ENCODE measurements at places on chromosomes 13 and 19.

- DNase-seq, result peak; percentile 52
Measured at GRCh38 chr13:23959231-23959862, 62.0 kb upstream of the C1QTNF9B start.

GRCh38 chr13:24083722-24084421 lies 76.6 kb upstream of the SPATA13 start:
- no peak for DNase-seq

GRCh38 chr19:54795758-54796157 lies 7.7 kb upstream of the KIR2DL4 start:
- no peak for DNase-seq

DNA sequence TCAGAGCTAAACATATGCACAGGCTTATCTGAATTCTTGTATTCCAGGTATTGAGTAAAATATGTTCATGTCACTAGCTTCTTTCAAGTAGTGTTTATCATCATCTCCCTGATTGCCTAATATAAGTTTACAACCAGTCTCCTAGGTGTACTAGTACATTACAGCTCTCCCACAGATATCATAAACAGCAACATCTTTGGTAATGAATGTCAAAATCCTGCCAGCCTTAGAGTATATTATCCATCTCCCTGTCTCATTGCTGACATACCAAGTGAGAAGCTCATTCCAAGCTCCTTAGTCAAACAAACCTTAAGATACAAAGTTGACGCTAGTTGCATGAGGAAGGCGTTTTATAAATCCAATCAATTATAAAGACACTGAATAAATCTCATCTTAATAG lies 689.1 kb upstream of the GPC6 start:
- DNase-seq, result peak; percentile 68

- DNase-seq, result no peak
Measured at GRCh38 chr13:106858903-106859532, 291.1 kb upstream of the ARGLU1 start.

DNA sequence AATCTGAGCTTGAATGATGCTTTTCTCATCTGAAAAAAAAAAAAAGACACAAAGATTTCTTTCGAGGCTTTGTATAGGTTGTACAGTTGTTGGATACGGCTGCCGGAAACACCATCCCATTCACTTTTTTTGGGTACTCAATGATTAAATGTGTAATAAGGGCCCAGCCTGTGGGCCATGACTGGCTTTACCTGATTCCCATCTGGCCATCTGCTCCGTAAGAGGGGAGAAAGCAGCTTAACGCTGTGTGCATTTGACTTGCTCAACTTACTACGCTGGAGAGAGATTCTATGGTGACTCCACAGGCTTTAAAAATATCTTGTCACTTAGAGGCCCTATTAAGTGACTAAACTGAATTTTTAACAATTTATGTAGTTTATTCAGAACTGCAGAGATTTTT lies 731 bp downstream of the ZNF558 start:
- peak; percentile 23 for DNase-seq

Data from choroid plexus epithelial cell (primary cell).